CMK (cell line): ENCODE measurements at places on chromosomes 3 and 15.

DNA sequence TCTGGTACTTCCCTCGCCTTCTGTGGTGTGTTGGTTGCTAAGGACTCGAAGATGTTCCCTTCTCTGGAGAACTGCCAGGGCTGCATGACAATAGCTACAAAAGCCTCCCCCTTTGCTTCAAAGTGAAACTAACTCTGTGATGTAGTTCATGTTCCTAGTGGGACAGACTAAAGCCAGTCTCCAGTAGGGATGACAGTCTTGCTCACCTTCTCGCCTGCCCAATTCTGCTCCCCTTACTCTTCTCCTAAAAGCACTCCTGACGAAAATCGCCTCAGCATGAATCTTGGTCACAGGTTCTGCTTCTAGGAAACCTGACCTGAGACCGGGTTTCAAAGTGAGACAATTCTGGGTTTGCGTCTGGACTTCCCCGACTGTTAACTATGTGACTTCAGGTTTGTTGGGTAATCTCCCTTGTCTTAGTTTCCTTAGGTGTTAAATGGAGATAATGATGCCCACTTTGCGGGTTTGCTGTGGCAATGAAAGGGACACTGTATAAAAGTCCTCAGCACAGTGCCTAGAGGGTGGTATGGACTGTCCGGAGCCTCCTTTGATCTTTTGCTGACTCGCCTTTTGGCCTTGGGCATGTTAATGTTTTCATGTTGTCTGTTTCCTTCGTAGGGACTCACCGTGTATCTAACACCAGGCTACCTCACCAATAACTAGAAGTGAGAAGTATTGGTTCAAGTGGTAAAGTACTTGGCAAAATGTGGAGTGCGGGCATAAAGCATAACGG lies 24.9 kb upstream of the THRB start:
- no peak for DNase-seq

DNA sequence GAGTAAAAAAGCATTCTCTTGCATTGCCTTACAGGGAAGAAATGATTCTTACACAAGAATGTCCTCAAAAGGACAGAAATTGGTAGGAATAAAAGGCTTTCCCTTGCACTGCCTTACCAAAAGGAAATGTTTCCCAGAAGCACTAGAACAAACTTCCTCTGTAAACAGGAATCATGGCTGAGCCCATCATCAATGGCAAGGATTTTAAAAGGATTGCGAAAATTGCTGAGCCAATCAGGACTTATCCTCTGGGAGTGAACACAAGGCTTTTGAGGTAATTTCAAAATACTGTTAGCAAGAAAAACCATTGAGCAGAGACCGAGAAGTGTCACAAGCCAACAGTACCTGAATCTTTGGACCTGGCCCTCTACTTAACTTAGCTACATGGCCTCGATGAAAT lies 897.3 kb downstream of the ROBO1 start:
- no peak for DNase-seq

DNA sequence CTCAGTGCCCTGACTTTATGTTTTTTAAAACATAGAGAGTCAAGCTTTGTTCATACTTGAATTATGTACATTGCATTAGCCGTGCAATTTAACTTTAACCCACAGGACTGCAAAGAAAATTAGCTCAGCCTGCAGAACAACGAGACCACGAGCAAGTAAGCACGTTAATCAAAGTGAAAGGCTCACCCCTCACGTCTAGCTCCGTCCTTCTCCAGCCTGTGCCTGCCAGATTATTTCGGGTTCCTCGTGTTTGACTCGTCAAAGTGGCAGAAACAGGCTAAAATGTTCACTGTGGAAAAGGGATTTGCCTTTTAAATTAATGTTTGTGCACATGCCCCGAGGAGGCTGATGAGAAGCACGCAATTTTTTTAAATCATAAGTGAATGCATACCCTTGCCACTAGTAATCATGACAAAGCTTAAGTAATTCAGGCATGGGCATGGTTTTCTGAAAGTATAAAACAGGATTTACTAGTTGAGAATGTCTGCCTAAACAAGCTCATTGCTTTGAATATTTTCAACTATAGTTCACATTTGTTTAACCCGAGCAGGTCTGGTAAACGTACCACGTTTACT lies 15.3 kb downstream of the ZBTB38 start:
- DNase-seq: no peak

- DNase-seq: no peak
Observed at GRCh38 chr3:55541456-55541855, 54.4 kb upstream of the WNT5A start.

GRCh38 chr15:57253500-57253899 lies 122.8 kb upstream of the CGNL1 start:
- no peak for DNase-seq
